ENCODE measurements at places on chromosomes 2 and 18.

GRCh38 chr2:11683966-11684365, 14.0 kb upstream of the NTSR2 start:
- no peak for DNase-seq

DNA sequence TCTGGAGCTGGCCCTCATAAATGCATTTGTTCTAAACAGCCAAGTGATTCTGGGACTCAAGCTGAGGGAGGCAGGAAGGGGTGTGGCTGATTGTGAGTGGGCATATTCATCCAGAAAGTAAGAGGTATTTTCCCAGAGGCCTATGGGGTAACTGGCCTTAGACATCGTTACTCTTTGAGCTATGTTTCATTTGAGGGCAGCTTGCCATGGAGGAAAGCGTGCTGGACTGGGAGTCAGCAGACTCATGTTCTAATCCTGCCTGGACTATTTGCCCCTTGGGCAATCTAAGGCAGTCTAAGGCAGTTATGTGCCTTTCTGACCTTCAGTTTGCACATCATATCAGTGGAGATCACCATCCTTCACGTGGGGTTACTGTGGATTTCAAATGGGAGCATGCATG, 93.5 kb upstream of the SLC14A2 start:
- DNase-seq = no peak

DNA sequence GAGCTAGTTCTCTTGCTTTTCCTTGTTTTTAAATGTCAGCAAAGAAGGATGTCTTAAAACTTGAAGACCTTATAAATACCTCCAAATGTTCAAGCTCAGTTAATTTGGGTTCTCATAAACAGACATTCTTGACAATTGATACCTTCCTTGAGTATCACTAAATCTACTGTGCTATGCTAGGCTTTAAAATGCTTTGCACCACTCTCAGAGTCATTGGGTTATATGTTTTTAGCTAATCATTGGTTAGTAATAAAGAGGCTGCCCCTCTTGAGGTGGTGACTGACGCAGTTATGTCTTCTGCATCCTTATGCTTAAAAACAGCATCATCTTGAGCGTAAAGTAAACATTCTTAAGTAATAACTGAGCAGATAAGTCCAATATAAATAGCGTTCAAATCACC, 276.0 kb downstream of the AGPS start:
- DNase-seq = no peak

DNA sequence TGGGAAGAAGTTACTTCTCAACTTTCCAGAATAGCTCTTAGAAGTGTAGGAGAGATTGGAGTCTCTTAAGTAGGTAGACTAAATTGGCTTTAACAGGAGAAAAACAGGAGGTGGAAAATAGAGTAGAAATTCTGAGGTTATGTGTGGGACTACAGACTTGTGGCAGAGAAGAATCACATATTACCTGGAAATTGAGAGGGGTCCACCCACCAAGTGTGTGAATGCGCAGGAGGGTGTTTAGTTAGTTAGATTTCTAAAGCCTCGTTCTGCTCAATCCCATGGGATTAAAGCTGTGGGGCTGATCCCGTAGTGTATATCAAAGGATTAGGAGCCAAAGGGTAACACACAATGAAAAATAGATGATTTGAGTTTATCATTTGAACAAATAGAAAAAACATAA, 319.1 kb downstream of the TRIB2 start:
- no peak for DNase-seq

DNA sequence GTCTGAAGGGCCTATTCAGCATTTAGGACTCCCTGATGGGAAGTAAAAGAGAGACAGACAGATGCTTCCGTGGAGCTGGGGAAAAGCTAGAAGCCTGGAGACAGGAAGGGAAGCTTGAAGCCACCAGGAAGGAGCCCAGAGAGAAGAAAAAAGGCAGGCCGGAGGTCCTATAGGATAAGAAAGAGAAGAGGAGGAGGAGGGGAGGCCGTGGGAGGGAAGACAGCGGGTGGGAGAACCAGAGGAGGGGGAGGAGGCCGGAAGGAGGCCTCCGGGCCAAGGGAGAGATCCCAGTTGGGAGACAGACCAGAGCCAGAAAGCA, 107.1 kb upstream of the PKDCC start:
- DNase-seq = no peak

Data from T-cell (primary cell).